ENCODE measurements at places on chromosomes 5 and 9.
A peak's percentile ranks its signal among the peaks of the same experiment; 100 is the strongest.

- no peak for DNase-seq
Measured at GRCh38 chr5:43099640-43100039, 21.1 kb upstream of the ZNF131 start.

- DNase-seq: no peak
Measured at GRCh38 chr5:173669483-173669882, 53.0 kb upstream of the BOD1 start.

- DNase-seq: no peak
Measured at GRCh38 chr5:9265441-9266287, 280.2 kb downstream of the SEMA5A start.

DNA sequence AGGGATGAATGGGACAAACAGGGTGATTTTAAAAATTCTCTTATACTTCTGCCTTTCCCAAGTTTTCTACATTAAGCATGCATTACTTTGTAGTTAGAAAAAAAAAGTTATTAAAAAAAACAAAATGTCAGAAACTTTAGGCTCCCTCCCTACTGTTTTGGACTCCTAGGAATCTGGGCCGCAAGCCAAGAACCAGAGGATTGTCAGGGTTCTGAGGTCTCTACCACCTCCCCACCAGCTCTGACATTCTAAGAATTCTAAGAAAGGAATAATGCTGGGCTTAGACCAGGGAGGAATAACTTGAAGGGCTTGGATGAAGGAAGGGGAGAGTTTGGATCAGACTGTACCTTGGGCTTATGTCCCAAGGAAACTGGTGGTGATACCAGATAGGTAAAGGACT, 1.1 kb upstream of the ARHGEF39 start:
- DNase-seq: no peak

DNA sequence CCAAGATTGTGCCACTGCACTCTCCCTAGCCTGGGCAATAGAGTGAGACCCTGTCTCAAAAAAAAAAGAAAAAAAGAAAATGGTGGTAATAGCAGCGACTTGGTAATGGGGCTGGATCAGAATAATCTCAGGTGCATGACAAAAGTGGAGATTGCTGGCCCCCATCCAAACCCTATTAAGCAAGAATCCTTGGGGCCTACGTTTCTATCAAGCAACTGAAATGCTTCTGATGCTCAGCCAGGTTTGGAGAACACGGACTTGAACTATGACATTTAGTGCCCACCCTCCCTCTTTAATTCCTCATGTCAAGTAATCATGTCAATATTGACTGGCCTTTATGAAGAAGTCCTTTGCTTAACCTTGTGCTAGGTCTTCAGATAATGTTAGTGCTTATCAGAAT, 6.6 kb downstream of the C5orf52 start:
- DNase-seq: no peak

DNA sequence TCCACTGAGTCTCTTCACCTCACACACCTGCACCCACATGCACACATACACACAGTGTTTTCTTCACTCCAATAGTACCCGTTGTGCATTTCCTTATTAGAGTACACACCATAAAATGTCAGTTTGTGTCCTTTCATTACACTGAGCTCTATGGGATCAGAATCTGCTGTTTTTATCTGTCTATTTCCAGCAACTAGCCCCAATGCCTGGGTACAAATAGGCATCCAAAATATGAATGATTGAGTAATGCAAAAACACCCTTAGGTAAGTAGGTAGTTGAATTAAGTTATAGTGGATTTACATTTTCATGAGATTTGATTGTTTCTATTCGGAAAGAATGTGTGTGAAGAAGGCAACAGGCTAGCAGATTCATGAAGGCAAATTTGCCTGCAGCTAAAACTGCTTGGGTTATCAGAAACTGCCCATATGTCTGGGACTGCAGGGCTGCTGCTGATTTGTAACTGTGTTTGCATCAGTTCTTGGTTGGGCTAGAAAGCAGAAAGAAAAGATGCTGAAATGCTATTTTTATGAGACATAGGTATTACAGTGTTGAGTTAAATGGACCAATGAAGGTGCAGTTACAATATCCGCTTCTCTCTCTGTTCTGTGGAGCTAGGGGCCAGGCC, 26.9 kb downstream of the PPP3R2 start:
- DNase-seq: no peak

DNA sequence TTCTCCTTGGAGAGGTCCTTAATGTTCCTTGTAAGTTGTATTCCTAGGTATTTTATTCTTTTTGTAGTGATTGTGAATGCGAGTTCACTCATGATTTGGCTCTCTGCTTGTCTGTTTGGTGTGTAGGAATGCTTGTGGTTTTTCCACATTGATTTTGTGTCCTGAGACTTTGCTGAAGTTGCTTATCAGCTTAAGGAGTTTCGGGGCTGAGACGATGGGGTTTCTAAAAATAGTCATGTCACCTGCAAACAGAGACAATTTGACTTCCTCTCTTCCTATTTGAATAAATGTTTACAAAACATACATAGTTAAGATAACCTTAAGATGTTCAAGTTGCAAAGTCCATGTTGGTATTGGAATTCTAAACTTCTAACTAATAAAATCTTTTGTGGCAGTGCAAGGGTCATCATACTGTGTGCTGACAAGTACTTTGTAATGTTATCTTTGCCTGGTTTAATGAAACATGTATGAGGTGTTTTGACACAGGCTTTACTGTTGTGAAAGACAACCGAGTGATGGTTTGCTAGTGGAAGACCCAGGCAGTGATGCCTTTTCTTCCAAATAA, 286.2 kb downstream of the MRPS30 start:
- no peak for DNase-seq

GRCh38 chr9:105070176-105070575, 142.2 kb upstream of the ABCA1 start:
- no peak for DNase-seq

GRCh38 chr9:123735376-123735775, 194.6 kb downstream of the DENND1A start:
- no peak for DNase-seq

- DNase-seq: no peak
Measured at GRCh38 chr5:60453186-60453976, 246.6 kb downstream of the DEPDC1B start.

GRCh38 chr5:160923936-160924710, 72.1 kb upstream of the ATP10B start:
- no peak for DNase-seq

GRCh38 chr5:172370237-172370640, 84.1 kb downstream of the SH3PXD2B start:
- DNase-seq: no peak

DNA sequence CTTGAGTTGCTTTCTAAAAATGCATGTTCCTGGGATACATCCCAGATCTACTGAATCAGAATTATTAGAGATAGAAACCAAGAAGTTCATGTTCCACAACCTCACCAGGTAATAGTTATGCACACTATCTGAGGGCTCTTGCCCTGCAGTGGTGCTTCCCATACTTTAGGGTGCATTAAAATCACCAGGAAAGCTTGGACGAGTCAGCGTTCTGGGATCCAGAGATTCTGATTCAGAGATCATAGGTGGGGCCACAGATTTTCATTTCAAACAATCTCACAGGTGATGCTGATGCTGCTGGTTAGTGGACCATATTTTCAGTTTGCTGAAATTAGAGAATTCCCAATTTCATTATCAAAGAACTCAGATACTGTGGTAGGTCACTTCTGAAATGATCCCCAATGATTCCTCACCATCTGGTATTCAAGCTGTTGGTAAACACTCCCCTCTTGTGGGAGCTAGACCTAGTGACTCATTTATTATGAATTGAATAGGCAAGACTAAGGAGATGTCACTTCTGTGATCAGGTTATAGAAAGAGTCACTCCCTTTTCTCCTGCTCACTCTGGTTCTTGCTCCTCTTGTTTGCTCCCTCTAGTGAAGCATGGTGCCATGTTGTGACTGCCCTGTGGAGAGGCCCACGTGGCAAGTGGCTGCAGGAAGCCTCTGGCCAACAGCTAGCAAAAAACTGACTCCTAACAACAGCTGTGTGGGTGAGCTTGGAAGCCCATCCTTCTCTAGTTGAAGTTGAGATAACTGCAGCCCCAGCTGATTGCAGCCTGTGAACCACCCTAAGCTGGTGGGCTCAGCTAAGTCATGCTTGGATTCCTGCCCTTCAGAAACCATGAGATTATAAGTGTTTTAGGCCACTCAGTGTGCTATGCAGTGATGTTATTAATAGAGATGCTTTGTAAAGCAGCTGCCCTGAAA, 59.8 kb downstream of the SH3TC2 start:
- DNase-seq: no peak

DNA sequence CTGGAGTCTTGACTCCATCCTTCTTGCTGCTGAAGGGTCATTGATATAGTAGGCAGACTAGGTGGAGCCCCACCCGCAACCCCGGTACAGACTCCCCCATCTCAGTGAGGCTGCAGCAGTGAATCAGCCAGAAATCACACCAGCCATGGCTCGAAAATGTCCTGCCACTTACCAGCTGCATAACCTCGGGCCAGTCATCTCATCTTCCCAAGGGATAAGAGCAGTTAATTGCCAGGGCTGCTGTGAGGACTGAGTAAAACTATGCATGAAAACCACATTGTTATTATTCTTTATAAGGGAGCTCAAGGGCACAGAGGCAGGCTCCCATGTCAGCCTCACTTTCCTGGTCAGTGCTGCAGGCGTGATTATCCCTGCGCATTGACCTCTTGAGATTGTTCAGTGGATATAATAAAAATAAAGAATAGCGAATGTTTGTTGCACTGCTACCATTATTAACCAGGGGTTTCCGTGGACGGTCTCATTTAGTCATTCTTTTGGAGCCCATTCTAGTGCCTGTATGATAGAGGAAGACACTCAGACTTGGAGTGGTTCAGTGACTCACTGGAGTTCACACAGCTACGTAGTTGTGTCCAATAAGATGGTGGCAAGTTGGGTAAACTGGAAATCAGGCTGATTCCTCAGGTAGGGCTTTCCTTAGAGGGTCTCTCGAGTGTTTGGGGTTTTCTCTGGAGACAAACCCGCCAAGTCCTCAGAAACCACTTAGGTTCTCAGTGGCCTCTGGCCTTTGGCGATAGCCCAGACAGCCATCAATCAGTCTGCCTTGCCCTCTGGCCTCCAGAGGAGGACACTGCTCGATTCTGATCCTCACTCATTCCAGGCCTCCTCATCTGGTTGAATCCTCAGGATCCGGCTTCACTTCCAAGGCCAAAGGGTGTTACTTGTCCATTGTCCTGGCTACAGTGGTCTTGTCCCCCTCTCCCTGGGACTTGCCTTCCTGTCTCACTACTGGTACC, 39.9 kb downstream of the COL15A1 start:
- no peak for DNase-seq

DNA sequence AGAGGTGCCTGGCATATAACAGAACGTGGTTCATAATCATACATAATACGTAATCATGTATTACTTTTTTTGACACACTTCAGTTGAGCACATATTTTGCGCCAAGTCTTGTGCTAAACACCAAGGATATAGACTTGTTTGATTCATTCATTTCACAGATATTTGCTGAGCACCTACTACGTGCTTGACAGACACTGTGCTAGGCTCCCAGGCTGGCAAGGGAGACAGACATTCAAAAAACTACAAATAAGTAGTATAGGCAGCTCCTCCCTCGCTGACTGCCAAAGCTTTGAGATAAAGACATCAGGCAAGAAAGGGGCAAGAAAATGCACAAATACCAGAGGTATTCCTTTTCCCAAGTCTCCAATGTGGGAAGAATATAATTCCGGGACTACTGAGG, 122.5 kb upstream of the CPEB4 start:
- no peak for DNase-seq

GRCh38 chr5:40389591-40389990, 290.1 kb upstream of the PTGER4 start:
- DNase-seq: no peak

GRCh38 chr5:80189201-80189600, 66.6 kb downstream of the SERINC5 start:
- no peak for DNase-seq

DNA sequence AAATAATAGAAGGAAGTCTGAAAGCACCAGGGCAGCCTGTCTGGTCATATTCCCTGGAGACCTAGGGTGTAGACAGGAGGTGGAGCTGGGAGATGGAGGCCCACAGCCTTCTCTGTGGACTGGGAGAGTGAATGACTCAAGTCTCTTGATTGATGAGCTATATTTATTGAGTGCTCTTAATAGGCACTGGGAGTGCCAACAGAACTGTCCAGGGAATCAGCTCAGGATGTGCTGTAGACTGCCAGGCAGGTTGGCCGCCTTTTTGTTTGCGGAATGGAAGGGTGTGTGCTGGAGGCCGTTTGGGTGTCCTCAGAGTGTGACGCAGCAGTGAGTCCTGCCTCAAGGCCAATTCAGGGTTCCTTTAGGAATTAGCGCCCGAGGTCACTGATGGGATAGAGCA, 33.4 kb upstream of the POMT1 start:
- no peak for DNase-seq

DNA sequence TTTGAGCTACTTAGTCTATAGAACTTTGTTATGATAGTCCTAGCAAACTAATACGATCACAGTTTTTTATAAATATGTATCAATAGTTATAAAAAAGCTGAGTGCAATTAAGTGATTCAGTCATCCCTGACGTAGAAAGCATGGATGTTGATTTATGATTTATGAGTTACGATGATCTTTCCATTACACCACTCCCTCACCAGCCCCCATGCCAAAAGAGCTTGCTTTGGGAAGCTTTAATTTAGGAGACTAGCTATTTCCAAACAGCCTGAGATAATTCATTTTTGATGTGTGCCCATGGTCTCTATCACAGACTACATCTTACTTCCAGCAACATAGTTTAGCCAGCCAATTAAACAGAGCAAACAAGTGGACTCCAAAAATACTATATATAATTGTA, 256.8 kb downstream of the GABRG2 start:
- no peak for DNase-seq

DNA sequence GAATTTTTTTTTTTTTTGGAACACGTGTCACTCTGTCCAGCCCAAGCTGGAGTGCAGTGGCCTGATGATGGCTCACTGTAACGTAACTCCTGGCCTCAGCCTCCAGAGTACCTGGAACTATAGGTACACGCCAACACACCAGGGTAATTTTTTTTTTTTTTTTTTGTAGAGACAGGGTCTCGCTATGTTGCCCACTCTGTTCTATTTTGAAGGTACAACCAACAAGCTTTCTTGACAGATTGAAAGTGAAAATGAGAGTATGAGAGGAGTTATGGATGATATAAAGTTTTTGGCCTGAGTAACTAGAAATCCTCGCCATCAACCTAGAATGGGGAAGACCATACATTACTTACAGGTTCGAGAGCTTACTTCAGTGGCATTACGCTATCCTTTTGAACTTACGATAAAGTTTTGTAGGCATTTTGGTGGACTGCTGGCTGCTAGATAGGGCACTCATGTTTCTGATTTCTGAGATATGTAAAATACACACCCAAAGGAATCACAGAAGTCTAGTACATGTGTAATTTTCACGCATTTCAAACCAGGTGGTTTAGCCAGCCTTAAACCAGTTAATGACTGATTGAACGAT, 806 bp upstream of the CDC42SE2 start:
- no peak for DNase-seq

- DNase-seq: peak; percentile 66
Measured at GRCh38 chr9:97906236-97906831, 16.0 kb downstream of the TRMO start.

- DNase-seq: no peak
Measured at GRCh38 chr9:31745468-31745867, 639.0 kb upstream of the ACO1 start.
